NCI-H1436 treated with DMSO at 0.1 percent for 48 hours (cell line): ENCODE measurements at places on chromosomes 3 and 15.

GRCh38 chr3:150899141-150899540, 6.1 kb downstream of the MINDY4B start:
- no peak for DNase-seq

GRCh38 chr3:73855813-73856212, 231.1 kb upstream of the PDZRN3 start:
- DNase-seq = no peak

- DNase-seq = no peak
These were observed 103.6 kb upstream of the PFN2 start for GRCh38 chr3:150074277-150074676.

GRCh38 chr15:59294574-59295260, 78.0 kb downstream of the MYO1E start:
- DNase-seq = no peak

- no peak for DNase-seq
These were observed 57.9 kb downstream of the CHSY1 start for GRCh38 chr15:101193806-101194545.

DNA sequence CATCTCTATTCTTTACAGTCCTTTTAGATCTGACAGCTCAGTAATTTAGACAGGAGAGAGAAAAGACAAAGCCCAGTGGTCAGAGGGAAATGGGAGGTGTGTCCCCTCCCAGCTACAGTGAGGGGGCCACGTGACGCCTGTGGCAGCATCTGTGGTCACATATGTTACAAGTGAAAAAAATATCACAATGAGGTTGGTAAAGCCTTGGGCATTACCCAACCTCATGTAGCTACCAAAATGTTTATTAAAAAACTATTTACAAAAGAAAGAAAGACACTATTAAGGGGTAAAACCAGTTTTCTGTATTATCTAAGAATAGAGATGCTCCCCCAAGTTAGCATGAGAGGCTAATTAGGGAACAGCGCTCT, 42.9 kb upstream of the PLCL2 start:
- no peak for DNase-seq

GRCh38 chr3:46675426-46675825, 18.1 kb downstream of the ALS2CL start:
- DNase-seq = no peak

GRCh38 chr15:85826756-85827515, 32.2 kb upstream of the KLHL25 start:
- no peak for DNase-seq

DNA sequence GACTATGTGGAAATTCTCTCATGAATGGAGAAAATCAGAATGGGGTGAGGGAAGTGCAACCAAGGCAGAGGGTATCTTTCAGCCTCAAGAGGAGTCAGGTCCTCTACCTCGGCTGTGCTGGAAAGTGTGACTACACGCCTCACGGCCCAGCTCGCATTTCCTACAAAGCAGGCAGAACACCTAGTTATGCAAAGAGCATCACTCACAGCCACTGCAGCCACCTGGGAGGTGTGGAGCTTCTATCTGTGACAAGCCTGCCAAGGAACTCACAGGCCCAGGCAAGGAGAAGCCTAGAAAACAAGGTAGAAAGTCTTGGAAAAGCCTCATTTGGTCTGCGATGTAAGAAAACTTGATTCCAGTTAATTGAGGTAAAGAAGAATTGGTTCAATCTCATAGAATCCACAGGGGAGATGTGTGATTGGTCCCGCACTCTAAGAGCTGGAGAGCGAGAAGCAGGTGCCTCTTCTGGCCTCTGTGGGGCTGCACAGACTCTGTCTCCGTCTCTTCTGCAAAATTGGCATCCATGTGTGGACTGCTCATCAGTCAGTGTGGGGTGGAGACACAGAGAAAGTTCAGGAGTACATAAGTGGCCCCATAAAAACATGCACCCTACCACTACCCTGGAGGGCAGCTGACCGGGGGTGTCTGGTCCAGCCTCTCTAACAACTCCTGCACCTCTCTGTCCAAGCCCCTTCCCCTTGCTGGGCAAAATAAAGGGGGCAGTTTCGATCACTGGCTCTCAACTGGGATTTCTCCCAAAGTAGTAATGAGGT, 76.8 kb downstream of the TAMM41 start:
- no peak for DNase-seq
